Karpas-422 (cell line): ENCODE measurements at places on chromosomes 5 and 9. TPM values are rescaled to one million over a fixed set of nuclear protein-coding genes. Genes with fewer than 3 reads are reported as not detected.

- peak; percentile 34 for DNase-seq
Measured at GRCh38 chr5:32210151-32210550, 36.0 kb upstream of the GOLPH3 start.

- DNase-seq = no peak
Measured at GRCh38 chr9:94039786-94040185, 44.5 kb upstream of the PTPDC1 start.

GRCh38 chr5:82100303-82101077 lies 128.7 kb downstream of the ATG10 start:
- no peak for DNase-seq

DNA sequence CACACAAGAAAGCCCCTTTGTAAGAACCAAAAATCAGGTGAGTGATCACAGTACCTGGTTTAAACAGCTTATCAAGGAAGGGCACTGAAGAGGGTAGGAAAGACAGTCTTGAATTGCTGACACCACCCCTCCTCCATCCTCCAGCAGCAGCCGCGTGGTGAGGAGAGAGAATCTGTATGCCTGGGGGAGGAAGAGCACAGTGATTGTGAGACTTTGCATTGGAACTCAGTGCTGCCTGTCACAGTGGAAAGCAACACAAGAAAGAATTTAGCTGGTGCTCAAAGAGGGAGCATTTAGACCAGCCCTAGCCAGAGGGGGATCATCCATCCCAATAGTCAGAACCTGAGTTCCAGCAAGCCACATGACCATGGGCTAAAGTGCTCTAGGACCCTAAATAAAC lies 11.6 kb upstream of the STX17 start:
- no peak for DNase-seq

- no peak for DNase-seq
Measured at GRCh38 chr5:66888613-66889012, 292.4 kb downstream of the MAST4 start.

- peak; percentile 63 for DNase-seq
Measured at GRCh38 chr5:80070338-80071056, 35.3 kb downstream of the THBS4 start.

DNA sequence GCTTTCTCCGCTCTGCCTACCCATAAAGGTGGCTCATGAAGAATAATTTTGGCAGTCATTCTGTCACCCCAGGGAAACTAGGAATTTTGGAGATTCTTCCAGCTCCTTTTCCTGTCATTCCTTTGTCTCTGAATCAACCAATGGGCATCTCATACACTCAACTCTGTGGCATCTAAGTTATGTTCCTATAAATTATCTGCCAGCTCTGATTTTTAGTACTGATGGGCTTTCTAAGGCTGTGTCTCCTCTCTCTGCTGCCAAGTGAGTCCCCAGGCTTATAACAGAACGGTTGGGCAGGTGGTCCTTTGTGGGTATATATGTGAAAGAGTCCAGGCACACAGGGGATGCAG lies 226.8 kb downstream of the NMUR2 start:
- no peak for DNase-seq

DNA sequence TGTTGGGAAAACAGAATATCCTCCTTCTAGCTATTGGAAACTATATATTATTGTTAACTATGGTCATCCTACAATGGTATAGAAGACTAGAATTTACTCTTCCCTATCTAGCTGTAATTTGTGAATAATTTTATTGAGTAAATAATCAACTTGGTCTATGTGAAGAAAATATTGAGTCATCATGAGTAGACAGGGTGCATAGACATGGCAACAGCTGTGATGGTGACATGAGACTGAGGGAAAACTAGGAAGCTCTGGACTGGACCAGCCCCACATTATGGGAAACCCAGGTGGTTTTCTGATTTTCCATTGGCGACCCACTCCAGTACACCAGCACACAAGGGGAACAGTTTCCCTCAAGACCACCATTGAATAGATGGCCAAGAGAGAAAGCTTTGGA lies 95.0 kb downstream of the APBA1 start:
- DNase-seq = no peak

DNA sequence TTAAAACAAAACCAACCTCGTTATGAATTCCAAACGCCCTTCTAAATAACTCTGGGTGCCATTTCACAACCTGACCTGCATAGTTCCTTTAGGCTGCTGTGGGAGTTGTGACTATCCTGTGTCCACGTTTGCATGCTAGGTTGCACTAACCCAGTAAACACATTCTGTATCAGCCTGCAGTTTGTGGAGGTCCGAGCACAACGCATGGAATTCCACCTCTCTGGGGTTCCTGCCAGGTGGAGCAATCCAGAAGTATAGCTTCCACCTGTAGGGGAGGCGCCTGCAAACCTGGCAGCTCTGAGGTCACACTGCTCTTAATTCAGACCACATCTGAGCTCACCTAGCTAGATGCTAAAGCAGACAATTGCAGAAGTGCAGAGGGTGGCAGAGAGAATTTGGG lies 57.2 kb downstream of the MARCHF3 start:
- DNase-seq = no peak

DNA sequence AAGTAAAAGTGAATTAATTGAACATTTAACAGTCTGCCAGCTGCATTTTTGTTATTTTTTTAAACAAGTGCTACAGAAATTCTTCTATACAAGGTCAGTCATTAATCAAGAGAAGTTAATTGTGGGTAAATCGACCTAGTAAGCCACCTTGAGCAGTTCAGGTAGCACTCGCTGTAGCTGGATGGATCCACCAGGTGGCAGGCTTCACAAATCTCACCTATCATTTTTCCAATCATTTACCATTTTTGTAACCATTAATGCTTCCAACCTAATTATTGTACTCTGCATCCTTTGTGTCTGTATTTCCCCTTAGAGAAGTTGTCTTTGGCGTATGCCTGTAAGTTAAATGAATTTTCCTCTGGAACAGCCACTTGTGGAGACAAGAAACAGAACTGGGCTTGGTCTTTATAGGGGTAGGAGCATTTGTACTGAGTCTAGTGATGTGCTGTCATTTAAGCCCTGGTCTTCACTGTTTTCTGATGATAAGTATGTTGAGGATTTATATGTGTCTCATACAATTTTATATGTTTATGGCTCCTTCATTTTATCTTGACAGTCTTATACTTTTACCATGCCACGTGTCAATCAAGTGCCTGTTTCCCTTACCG lies 39.5 kb downstream of the CD180 start:
- DNase-seq = peak; percentile 77

GRCh38 chr5:118834710-118835109 lies 153.6 kb downstream of the DTWD2 start:
- no peak for DNase-seq

- no peak for DNase-seq
Measured at GRCh38 chr5:36096486-36096885, 29.8 kb upstream of the UGT3A2 start.

DNA sequence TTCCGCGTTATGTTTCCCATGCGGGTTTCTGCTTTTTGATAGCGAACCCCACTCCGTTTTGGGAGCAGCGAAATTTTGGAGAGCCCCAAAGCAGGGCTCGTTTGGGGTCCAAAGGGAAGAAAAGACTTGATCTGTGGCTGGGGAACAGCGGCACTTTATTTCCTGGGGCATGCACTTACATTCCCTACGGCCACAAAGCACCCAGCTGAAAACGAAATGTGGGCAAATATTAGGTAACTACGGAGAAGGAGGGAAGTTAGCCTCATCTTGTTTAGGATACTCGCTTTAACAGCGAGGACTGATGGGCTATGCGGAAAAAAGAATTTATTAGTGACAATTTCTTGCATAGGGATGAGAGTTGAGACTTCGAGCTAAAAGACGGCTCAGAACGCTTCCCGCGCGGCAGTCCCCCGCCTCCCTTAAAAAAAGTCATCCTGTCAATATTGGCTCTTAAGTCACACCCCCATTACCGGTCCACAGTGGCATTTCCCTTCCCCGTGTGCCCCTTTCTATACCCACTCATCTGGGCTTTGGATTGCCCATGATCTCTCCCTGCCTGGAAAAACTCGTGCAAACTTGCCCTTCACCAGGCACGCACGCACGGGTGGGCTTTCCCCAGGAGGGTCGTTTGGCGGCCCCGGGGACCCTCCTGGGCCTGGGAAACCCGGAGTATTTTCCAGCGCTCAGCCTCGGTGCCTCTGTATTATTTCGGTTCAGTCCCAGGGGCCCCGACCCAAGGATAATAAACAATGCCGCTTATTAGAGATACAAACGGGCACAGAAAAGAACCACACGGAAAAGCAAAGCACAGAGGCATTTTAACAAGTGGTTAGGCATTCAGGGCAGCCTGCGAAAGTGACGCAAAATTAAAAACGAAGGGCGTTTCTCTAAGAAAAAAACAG lies 35.8 kb upstream of the NFIB start:
- DNase-seq = no peak

DNA sequence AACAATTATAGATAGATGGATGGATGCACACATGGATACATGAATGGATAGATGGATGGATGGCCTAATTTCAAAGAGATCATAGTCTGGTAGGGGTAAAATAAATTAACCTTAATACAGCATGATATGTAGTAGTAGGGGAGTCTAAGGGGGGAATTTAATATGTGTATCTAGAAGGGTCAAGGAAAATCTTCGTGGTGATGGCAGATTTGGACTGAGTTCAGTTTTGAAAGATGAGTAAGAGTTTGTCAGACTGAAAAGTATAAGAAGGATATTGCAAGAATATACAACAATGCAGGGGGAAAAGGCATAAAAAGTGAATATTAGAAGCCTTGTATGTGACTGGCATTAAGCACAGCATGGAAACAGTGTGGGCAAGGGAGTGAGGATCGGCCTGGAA lies 98.7 kb downstream of the ZNF462 start:
- no peak for DNase-seq

DNA sequence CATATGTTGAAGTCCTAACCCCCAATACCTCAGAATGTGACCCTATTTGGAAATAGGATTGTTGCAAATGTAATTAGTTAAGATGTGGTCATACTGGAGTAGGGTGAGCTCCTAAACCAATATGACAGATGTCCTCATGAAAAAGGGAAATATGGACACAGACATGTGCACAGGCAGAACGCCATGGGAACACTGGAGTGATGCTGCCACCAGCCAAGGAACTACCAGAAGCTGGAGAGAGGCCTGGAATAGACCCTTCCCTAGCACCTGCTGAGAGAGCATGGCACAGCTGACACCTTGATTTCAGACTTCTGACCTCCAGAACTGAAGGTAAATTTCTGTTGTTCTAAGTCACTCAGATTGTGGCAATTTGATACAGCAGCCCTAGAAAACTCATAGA lies 110.8 kb downstream of the CTNND2 start:
- no peak for DNase-seq

GRCh38 chr5:2222246-2222992 lies 339.7 kb upstream of the IRX4 start:
- DNase-seq = no peak

DNA sequence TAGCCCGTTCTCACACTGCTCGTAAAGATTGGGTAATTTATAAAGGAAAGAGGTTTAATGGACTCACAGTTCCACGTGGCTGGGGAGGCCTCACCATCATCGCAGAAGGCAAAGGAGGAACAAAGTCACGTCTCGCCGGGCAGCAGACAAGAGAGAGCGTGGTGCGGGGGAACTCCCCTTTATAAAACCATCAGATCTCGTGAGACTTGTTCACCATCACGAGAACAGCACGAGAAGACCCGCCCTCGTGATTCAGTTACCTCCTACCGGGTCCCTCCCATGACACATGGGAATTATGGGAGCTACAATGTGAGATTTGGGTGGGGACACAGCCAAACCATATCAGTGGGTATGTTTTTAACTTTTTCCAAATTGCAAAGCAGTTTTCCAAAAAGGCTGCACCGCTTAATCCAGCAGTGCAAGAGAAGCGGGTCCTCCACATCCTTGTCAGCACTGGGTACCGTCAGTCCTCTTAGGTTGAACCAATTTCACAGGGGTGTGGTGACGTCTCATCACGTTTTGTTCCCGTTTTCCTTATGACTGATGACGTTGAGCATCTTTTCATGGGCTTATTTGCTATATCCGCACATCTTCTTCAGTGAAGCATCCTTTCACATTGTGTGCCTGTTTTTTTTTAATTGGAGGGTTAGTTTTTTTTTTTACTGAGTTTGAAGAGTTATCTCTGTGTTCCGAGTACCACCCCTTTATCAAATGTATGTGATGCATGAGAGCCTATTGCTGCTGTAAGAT lies 8.0 kb upstream of the FCN2 start:
- no peak for DNase-seq

DNA sequence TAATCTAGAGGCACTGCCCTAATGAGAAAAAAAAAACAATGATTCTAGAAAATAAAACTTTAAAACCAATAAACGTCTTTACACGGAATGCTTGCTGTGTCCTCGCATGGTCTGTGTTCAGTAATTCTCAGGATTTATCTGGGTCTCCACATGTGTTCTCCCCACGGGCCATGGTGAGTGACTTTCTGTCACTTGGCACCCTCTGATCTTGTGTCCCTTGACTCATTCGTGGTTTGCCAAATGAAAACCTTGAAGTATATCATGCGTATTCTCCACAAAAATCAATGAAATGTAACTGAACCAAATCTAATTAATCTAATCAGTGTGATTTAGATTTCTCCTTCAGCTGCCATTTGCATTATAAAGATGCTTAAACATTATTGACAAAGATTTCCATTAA lies 48.0 kb downstream of the UBE2QL1 start:
- no peak for DNase-seq

GRCh38 chr9:104177003-104177611 lies 83.0 kb downstream of the SMC2 start:
- peak; percentile 60 for DNase-seq

- no peak for DNase-seq
Measured at GRCh38 chr9:129236441-129237145, 58.5 kb upstream of the IER5L start.

- peak; percentile 94 for DNase-seq
Measured at GRCh38 chr9:120755810-120756434, 37.3 kb downstream of the FBXW2 start.

DNA sequence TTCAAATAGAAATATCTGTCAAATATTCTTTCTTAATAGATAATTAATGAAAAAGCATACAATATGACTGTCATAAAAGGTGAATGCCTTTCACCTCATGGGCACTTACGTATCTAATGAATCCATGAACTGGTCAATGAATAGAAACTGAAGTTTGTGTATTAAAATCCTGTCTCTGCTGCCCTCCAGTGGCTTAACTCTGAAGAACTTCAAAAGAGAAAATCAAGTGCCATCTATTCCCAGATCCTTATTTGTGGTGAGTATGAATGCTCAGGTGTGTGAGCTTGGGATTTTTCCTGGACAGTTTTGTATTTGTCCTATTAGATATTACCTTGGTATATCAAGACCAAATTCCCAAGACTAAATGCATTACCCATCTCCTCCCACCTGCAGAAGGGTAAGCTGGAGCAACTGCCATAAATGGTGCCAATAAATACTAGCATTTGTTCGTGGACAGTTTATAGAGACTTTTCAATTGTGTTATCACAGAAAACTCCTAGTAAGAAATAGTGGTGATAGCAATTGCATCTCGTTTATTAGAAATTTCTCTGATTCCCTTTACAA lies 44.0 kb upstream of the SVEP1 start:
- DNase-seq = peak; percentile 75

- no peak for DNase-seq
Measured at GRCh38 chr9:37836386-37836785, 35.8 kb downstream of the DCAF10 start.

GRCh38 chr5:16889972-16890519 lies 46.0 kb downstream of the MYO10 start:
- no peak for DNase-seq

The PIP5KL1 gene
- 2.7 and 3.1 TPM in 2 replicates for total RNA-seq

The IFNA2 gene
- total RNA-seq = not detected in 2 replicates

The MRPS27 gene
- total RNA-seq = 87.4 and 120 TPM in 2 replicates

The EQTN gene
- not detected in 2 replicates for total RNA-seq

The CRHBP gene
- total RNA-seq = 13.6 and 27.8 TPM in 2 replicates

The FABP6 gene
- total RNA-seq = 0.69 and 0.97 TPM in 2 replicates

The TAS2R1 gene
- total RNA-seq = not detected in 2 replicates

The SEC24A gene
- 5.2 and 25.8 TPM in 2 replicates for total RNA-seq

The BOD1 gene
- 28.4 and 30.0 TPM in 2 replicates for total RNA-seq

The SEMA5A gene
- total RNA-seq = not detected in 2 replicates
